CD4-positive, alpha-beta T cell treated with Interleukin-4 for 1 hour (primary cell): ENCODE measurements at places on chromosomes 12 and 14.

GRCh38 chr12:53103860-53104305 lies 597 bp downstream of the SOAT2 start:
- peak; percentile 29 for DNase-seq

GRCh38 chr14:70045844-70046535 lies 142.8 kb downstream of the SLC8A3 start:
- DNase-seq, result no peak

GRCh38 chr12:52222692-52223091 lies 10.4 kb upstream of the KRT7 start:
- no peak for DNase-seq

GRCh38 chr14:80213602-80214001 lies 2.3 kb upstream of the DIO2 start:
- DNase-seq, result no peak

GRCh38 chr14:58884442-58884841 lies 246.7 kb downstream of the DACT1 start:
- DNase-seq, result no peak

- peak; percentile 50 for DNase-seq
Observed at GRCh38 chr12:107134558-107134957, 41.2 kb upstream of the CRY1 start.

DNA sequence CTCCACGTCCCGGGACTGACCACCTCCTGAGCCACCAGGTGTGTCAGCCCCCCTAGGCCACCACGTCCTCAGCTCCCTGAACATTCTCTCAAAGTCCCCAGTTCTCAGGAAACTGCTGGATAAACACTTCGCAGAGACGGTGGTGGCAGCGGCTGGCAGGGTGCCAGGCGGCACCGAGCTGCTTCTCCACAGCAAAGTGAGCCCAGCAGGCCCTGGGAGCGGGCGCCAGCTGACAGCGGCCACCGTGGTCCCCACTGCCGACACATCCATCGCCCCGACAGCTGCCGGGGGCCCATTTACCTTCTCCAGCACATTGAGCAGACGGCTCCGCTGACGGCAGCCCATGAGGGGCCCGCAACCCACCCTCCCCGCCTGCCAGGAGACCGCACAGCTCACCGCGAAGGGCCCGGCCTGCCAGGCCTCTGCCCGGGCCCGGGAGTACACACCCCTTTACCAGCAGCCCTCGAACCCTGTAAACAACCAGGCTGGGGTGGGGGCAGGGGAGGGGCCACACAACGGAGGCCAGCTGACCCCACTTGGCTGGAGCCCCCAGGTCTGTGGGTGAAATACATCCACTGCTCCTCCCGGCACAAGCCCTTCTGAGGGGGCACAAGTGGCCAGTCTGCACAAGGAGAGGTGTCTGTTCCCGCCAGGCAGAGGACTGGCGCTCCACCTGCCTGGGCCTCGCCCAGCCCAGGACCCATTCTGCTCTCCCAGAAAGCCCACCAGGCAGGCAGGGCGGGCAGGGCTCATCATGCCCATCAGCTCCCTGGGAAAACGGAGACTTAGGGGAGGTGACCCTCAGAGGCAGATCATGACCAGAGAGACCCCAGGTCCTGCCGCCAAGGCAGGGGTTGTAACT lies 10.5 kb downstream of the AKT1 start:
- no peak for DNase-seq

- peak; percentile 39 for DNase-seq
Observed at GRCh38 chr14:65637780-65638179, 225.2 kb downstream of the FUT8 start.

DNA sequence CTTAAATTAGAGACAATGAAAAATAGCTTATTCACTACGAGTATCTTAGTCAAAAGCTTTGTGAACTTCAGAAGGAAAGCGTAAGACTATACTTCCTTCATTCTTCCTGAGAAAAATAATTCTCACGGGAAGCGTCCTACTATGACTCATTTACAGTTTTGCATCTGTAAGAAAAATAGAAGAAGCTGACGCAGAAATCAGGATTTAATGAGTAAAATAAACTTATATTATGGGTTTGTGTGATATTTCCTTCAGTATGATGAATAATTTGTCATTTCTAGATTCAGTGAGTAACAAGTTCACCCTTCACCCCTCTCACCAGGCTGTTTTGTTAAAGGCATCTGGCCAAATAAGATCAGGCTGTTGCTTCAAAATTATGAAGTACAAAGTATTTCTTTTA lies 17.8 kb upstream of the PDE3A start:
- no peak for DNase-seq

DNA sequence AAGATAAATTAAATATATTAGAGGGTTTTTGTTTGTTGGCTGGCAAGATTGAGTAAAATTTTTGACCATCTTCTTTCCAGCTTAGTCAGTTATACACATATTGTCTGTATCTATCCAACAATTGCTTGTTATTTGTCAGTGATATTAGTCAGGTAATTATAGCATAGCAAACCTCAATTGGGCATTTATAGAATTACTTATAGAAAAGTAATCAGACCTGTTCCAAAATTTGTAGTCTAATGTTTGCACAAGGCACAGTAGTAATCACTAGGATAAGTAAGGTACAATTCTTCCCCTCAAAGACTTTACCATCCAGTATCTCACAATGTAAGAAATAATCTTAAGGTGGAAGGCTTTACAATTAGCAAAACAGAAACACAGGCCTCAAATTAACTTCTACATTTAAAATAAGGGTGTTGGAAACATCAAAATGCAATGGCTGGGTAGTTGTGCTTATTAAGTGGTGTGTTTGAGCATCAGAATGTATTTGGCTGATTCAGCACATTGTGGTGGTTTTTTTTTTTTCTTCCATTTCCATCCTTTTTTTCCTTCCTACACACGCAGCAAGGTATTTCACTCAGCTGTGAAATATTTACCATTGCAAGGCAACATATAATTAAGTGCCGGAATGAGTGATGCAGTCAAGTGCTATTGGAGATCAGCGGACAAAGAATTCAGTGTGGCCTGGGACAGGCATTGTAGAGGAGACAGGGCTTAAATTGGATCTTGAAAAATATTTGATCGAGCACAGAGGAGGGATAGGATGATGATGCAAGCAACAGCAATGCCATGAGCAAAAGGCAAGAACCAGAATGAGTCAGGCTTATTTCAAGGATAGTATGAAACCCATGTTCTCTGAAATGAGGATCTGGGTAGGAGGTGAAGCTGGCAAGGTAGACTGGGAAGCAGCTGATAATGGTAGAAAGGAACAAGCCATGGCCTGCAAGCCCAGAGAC lies 178.2 kb downstream of the AKAP6 start:
- no peak for DNase-seq

DNA sequence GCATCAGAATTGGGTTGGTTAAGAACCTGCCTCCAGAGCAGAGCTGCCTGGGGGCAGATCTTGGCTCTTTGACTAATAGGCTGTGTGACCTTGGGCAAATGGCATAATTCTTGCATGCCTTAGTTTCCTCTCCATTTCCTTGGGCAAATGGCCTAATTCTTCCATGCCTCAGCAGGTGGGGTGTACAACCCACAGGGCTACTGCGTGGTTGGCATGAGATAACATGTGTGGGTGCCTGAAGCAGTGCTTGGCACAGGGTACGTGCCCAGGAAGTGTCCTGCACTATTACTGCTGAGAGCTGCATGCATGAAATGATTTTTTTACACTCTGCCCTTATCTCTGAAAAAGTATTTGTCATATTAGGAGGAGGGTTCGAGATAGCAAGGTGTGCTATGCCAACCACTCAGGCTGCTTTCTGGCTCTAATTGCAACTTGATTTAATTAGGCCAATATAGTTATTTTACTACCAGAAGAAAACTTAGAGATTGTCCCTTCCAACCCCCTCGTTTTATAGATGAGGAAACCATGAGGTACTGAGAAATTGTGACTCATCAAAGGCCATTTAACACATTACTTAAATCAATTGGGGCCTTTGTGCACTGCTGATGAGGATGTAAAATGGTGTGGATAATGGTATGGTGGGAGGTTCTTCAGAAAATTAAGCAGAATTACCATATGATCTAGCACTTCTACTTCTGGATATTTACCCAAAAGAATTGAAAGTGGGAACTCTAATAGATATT lies 161.6 kb upstream of the HIF1A start:
- no peak for DNase-seq

- DNase-seq, result no peak
Observed at GRCh38 chr12:55194382-55194781, 26.4 kb upstream of the OR10A7 start.

- DNase-seq, result no peak
Observed at GRCh38 chr14:56979936-56980335, 169.7 kb upstream of the OTX2 start.

- no peak for DNase-seq
Observed at GRCh38 chr14:92729634-92730358, 18.6 kb downstream of the LGMN start.

- DNase-seq, result no peak
Observed at GRCh38 chr14:76599559-76600287, 161.5 kb upstream of the VASH1 start.

DNA sequence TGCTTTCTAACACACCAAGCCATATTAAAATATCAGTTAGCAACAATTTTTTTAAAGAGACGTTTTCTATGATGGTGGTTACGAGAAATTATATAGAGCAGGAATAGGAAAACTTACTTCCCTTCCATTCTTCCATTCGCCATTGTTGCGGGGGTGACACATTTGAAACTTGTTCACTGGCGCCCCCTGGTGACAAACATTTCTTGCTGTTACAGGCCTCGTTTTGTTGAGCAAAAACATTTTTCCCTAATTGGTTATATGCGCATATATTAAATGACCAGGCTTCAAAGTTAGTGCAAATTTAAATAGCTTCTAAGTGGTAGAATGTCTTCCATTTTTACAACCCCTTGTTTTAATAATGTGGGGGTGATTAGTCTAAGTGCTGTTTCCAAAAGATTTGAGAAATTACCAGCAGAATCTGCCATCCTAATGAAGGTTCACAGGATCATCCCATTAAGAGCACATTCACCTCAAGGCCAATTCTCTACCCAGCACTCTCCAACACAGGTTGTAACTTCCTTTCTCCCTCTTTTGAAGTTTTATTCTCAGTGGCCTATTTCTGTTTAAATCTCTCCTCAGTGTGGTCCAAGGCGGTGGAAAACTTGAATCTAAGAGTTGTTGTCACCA lies 1124.7 kb downstream of the FLRT2 start:
- no peak for DNase-seq

GRCh38 chr12:42299392-42300308 lies 26.2 kb downstream of the ZCRB1 start:
- DNase-seq, result peak; percentile 32

DNA sequence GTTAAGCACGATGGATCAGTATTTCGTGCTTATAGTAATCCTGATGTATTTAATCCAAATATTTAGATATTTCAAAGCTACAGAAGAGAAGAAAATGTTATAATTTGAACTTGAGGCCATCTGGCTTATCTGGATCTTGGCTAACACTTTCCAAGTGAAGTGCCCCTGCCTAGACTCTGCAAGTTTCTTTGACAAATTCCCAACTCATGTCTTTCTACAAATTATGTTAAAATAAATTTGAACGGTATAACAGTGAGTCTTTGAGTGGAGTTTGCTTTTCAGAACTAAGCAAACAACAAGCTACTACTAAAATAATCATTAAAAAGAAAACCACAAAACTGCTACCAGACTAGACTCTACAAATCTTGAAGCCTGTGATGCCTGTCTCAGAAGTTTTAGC lies 374.4 kb upstream of the PRICKLE1 start:
- DNase-seq, result no peak

DNA sequence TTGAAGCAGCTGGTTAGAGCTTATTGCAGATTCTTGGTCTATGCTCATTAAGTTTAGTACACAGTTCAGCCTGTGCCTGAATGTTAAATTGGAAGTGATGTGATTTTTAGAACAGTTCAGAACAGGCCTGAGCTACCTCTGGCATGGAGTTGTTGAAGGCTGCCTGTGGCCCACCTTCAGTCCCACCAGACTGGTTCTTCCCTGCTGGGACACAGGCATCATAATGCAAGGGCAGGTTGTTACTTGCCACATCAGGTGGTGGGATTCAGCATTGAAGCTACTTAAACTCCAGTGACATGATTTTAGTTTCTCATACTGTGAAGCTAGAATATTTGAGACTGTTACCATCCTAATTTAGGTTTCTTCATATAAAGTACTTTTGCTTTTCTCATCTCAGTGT lies 49.4 kb downstream of the PROX2 start:
- no peak for DNase-seq

DNA sequence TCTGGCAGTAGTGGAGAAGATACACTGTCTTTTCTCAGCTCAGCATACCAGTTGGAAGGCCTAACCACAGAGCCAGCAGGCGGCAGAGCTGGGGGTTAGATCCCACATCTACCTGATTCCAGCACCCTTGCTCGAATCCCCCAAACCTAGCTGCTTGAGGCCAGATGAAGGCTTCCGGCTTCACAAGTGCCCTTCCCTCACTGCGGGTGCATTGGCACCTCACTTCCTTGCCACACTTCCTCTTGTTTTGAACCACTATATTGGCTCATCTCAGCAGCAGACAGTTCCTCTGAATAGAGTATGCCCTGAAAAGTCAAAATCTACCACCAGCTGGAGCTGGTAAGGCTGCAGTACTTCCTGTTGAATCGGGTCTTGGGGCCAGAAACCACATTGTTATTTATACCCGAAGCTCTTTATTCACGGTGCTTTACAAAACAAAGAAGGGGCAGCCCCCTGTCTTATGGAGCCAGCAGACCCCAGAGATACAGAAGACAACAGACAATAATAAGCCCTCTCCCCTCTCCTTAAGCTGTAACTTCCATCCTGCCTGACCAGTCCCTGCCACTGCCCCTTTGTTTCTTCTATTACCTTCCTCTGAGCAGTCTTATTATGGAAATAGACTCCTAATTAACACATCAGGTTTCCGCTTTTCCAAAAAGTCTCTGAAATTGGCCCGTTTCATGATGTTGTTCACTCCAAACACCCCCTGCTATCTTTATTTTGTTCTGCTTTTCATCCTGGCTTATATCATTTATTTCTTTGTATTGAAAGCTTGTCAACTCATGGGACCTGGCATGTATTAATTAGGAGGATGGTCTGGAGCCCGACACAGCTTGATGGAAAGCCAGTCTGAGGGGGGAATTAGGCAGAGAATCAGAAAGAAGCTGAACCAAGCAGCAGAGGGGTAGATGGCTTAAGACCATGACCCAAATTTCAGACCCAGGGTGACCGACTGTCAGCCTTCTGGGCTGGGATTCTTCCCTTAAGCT lies 233.5 kb downstream of the EFCAB11 start:
- DNase-seq, result peak; percentile 91

- DNase-seq, result no peak
Observed at GRCh38 chr12:74440469-74440868, 97.2 kb upstream of the ATXN7L3B start.

DNA sequence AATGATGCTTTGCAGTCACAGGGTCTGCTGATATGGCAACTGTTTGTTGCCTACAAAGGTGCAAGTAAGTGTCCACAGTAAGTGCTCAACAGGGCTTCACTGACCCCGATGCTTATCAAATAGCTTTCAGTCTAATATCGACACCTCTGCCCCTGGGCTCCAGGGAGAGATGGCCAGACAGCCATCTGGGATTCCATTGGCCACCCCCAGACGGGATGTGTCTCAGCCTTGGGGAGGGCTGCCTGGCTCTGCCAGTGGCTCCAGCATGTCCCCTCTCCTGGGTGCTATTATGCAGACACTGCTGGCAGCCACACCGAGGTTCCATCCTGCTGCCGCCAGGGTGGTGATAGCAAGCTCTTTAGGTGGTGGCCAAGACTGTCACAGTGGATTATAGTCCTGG lies 57.4 kb downstream of the DGLUCY start:
- no peak for DNase-seq
